ENCODE measurements at places on chromosomes 6 and 20. TPM values are rescaled to one million over a fixed set of nuclear protein-coding genes. Genes with fewer than 3 reads are reported as not detected.

The SLC32A1 gene
- not detected for total RNA-seq

The TNFRSF6B gene
- 147 TPM for total RNA-seq

The TLDC2 gene
- total RNA-seq, result 0.32 TPM

- DNase-seq, result no peak
These were observed 151.0 kb upstream of the SMLR1 start for GRCh38 chr6:130676077-130676772.

DNA sequence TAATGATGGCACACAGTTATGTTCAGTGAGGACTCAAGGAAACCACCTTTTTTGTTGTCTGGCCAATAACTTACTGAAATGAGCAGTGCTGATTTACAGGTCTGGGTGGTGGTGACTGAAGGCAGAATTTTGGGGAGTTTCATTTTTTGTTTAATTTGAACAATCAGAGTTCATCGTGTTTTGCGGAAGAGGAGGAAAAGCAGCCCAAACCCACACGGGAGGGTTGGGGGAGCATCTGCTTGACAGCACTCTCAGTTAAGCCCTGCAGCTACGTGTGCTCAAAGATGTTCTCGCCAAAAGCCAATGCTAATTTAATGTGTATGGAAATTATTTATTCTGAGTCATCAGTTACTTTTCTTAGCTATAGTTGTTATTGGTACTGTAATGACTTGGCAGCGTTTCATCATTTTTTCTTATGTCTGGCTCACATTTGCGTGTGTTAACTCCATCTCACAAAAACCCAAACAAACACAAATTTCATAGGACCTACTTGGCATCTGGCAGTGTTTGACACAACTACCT is 89.2 kb downstream of the UST start:
- DNase-seq, result no peak

- no peak for DNase-seq
These were observed 76.3 kb downstream of the CDK19 start for GRCh38 chr6:110738899-110739365.

GRCh38 chr20:13778827-13779226 is 5.9 kb downstream of the ESF1 start:
- DNase-seq, result no peak

- DNase-seq, result no peak
These were observed 914 bp downstream of the TREM2 start for GRCh38 chr6:41161851-41162552.
